ENCODE measurements at places on chromosomes 12 and 14. TPM values are rescaled to one million over a fixed set of nuclear protein-coding genes. Genes with fewer than 3 reads are reported as not detected.

Gene CACNA2D4
- total RNA-seq: 11.3 TPM

- no peak for DNase-seq
- H3K4me1 ChIP-seq: no peaks in the 10 kb centered on the region
- H3K36me3 ChIP-seq: no peaks in the 10 kb centered on the region
- no peak overlapping the region for H3K4me3 ChIP-seq
- H3K27me3 ChIP-seq: no peaks in the 10 kb centered on the region
- no peak overlapping the region for H3K27ac ChIP-seq
Measured at GRCh38 chr14:54465654-54466053, 23.1 kb downstream of the GMFB start.

GRCh38 chr14:77301103-77301502 is 19.6 kb downstream of the POMT2 start:
- H3K27ac ChIP-seq: no peak overlapping the region
- peaks cover 9% of the 10 kb centered on the region for H3K36me3 ChIP-seq
- no peaks in the 10 kb centered on the region for H3K4me1 ChIP-seq
- no peak overlapping the region for H3K4me3 ChIP-seq

GRCh38 chr14:92631098-92631497 is 117.3 kb downstream of the LGMN start:
- H3K36me3 ChIP-seq: peaks cover 2% of the 10 kb centered on the region
- peaks cover 10% of the 10 kb centered on the region for H3K4me1 ChIP-seq
- H3K27ac ChIP-seq: no peak overlapping the region
- no peak for DNase-seq

DNA sequence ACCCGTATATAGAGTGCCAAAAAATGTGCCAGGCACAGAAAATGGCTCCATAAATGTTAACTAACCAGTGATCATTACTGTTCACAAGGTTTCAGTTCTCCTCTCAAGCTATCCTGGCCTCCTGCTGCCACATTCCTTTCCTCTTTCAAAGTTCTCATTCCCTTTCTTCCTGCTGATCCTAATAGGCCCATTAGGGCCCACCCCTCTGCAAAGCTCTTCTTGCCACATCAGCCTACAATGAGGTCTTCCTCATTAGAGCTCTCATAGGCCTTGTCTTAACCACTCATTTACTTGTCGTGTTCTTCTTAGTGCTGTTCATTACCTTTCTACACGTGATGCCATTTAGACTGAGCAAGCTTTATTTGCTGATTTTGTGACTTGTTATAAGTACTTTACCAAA is 40.5 kb downstream of the RPS29 start:
- no peak for DNase-seq
- no peak overlapping the region for H3K27ac ChIP-seq
- no peaks in the 10 kb centered on the region for H3K4me1 ChIP-seq
- H3K27me3 ChIP-seq: no peaks in the 10 kb centered on the region
